ENCODE measurements at places on chromosomes 11 and 22.
A peak's percentile ranks its signal among the peaks of the same experiment; 100 is the strongest.

DNA sequence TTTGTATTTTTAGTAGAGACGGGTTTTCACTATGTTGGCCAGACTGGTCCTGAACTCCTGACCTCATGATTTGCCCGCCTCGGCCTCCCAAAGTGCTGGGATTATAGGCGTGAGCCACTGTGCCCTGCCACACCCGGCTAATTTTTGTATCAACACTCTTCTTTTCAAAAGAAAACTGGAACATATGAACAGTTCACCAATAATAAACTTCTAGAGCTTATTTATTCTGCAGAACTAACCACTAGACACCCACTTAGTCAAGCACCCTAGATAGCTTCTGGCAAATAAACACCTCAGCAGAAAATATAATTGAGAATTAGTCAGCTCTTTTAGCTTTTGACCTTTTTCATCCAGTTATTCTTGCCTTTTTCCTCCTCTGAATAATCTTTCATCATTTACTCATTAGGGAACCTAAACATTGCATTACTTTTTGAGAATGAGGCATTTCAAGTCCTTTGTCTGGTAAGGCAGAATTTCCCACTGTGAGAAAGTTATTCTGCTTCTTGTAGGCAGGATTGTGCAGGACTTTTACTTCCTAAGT lies 27.3 kb upstream of the TMEM41B start:
- DNase-seq, result no peak

- DNase-seq, result no peak
Measured at GRCh38 chr22:37484480-37485394, 1.4 kb downstream of the MFNG start.

- no peak for DNase-seq
Measured at GRCh38 chr11:115241899-115242298, 262.3 kb downstream of the CADM1 start.

GRCh38 chr11:83115551-83115950 lies 41.4 kb upstream of the PCF11 start:
- no peak for DNase-seq

DNA sequence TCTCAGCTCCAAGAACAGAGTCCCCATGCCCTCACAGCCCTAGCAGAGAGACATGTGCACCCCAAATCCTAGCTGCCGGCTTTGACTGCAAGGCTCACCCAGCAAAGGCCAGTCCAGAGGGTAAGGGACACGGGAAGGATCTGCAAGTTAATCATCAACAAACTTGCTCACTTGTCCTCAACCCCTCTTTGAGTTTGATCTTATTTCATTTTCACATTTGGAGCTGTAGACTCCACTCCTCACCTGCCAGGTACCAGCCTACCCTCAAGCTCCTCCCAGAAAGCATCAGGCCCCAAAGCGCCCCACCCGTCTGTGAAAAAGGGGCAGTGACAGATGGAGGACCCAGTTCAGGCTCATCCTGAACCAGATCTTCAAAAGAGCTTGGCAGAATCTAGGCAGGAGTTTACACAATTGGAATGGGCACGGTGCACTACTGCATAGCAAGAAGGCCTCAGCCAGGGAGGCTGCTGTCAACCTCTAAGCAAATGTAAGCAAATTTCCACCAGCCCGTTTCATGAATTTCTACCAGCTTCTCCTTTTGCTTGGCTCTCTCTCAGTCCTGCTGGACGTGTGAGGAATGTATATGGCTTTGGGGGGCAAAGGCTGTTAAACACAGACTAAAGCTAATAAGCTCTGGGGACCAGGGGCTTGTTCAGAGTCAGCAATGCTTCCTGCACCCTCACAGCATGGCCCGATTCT lies 5.5 kb downstream of the EHD1 start:
- no peak for DNase-seq

GRCh38 chr11:78138291-78138690 lies 1.1 kb downstream of the ALG8 start:
- peak; percentile 65 for DNase-seq

GRCh38 chr11:78262238-78262637 lies 73.5 kb downstream of the USP35 start:
- DNase-seq, result no peak

GRCh38 chr22:19853879-19854777 lies 546 bp downstream of the GNB1L start:
- no peak for DNase-seq

- DNase-seq, result no peak
Measured at GRCh38 chr11:133579165-133580031, 47.1 kb upstream of the OPCML start.

DNA sequence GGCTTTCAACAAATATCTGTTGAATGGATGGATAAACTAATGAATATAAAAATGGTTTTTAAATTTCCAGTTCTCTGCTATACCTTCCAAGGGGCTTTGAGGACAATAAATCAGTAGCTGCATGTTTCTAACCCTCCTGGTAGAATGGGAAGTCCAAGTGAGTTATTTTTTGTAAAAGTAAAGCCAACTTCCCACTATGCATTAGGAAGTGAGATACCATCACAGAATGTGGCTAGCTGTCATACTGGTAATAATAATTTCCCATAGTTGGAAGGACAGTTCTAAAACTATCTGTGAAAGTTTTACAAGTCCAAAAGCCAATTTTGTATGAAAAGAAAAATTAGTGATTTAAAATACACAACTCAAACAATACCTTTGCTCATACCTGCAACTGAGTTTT lies 50.0 kb downstream of the TMEM123 start:
- DNase-seq, result no peak

DNA sequence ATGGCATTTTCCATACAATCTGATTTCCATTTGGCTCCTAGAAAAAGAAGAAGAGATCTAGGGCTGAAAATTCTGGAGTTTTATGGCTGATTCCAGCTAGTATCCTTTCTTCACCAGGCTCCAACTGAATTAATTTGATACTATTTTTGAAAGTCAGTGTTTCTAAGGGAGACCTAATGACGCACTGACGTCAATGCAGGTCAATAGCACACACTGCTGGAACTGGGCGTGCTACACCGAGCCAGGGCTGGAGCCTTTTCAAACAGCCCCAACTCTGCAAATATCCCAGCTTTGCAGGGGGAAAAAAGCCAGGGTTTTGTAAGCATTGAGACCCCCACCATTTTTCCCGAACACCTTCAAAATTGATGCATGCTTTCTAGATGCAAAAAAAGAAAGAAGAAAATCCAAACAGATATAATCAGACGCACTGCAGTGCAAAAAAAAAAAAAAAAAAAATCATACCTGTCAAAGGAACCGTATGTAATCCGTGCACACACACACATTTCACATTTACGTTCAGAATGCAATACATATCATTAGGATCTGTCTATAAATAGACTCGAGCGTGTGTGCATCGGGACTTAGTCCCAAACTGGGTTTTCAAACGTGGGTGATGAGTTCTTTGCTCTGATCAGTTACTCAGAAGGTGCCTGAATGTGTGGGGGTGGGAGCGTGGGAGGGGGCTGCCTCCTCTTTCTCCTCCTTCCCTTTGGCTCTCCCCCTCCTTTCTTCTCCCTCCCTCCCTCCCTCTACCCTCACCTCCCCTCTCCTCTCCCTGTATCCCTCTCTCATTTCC lies 124.5 kb upstream of the HSD17B12 start:
- DNase-seq, result peak; percentile 17

- peak; percentile 48 for DNase-seq
Measured at GRCh38 chr11:61061081-61061826, 41.0 kb upstream of the CD5 start.

DNA sequence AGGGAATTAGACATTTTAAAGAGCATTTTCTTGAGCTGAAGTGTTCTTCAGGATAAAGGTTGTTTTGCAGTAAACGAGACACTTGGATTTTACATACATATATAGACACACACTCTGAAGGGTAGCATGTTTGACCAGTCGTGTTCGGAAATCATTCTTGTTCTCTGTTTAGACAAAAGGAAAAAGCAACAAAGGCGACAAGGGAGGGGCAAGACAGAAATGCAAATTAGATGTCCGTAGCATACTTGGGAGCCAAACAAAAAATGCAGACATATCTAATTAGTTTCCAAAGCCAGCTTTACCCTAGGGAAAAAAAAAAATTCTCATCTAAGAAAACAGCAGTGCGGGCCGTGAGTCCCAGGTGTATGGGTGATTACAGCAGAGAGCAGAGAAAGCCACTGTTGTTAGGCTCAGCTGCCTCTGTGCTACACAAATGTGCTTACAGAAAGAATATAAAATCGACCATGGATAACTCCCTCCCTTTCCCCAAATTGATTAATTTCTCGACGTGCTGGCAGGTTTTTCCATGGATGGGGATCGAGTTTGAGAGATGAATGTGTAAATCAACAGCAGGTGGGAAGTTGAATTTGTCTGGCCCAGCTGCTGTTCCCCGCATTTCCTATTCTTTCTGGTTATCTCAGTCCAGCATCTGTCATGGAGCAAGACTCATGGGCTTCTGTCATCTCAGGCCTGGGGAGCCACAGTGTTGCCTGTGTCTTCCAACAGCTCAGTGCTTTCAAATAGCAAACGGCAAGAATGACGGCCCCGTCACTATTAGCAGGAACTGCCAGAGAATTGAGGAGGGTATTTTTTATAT lies 176.5 kb upstream of the TTC12 start:
- DNase-seq, result no peak

GRCh38 chr11:90135016-90135415 lies 553 bp downstream of the NAALAD2 start:
- DNase-seq, result peak; percentile 1

GRCh38 chr11:74179234-74180052 lies 8.4 kb downstream of the PPME1 start:
- peak; percentile 16 for DNase-seq

DNA sequence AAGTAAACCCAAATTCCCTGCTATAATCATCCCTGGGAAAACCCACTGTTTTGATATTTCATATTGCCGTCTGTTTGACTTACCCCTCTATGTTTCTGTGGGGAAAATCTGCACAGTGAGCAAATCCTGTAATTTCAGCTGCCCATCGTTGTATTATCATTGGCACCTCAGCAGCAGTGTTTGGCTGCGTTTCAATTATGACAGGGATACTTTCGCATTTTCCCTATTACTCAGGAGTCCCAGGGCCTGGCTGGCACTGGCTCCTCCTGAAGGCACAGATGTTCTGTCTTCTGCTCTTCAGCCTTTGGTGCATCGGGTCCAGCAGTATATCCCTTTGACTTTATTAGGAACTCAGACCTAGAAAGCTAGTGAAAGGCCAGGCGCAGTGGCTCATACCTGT lies 12.2 kb upstream of the MMP12 start:
- no peak for DNase-seq

GRCh38 chr11:60077981-60078380 lies 10.5 kb upstream of the MS4A2 start:
- no peak for DNase-seq

- DNase-seq, result peak; percentile 60
Measured at GRCh38 chr22:27399161-27399560, 402.4 kb downstream of the MN1 start.

- no peak for DNase-seq
Measured at GRCh38 chr11:15586741-15587473, 472.2 kb downstream of the INSC start.

GRCh38 chr22:25437414-25438160 lies 126.9 kb upstream of the GRK3 start:
- DNase-seq, result no peak

DNA sequence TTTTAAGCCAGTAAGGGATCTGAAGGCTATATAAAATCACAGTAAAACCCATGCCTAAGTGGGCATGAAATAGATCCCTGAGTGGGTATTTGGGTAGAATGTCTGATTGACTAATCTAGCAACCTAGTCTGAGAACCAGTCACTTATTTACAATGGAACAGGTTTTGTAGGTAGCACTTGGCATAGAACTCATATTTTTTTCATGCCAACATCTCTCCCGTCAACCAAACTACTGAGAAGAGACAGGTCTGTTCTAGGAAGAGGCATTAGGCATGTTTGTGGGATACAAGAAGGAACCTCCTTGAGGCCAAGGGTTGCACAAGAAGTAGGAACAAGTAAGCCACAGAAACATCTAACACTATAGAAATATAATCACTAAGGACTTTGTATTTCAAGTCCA lies 840.4 kb upstream of the TENM4 start:
- DNase-seq, result no peak
